ENCODE measurements at places on chromosomes 11 and 22.
A peak's percentile ranks its signal among the peaks of the same experiment; 100 is the strongest.

DNA sequence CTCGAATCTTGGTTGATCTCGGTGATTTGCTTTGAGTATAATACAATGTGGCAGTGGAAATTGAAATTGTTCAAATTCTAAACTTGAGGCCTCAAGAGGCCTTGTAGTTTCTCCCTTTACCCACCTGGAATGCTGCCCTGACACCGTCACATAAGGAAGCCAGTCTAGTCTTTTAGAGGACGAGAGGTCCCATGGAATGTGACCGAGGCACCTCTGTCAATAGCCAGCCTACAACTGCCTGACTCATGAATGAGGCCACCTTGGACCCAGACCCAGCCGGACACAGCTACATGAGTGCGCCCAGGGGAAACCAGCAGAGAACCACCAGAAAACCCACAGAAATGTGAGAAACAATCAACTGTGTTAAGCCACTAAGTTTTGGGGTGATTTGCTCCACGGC, 52.5 kb downstream of the RPL27A start:
- no peak for DNase-seq

GRCh38 chr11:8297781-8298440, 34.2 kb upstream of the LMO1 start:
- no peak for DNase-seq

DNA sequence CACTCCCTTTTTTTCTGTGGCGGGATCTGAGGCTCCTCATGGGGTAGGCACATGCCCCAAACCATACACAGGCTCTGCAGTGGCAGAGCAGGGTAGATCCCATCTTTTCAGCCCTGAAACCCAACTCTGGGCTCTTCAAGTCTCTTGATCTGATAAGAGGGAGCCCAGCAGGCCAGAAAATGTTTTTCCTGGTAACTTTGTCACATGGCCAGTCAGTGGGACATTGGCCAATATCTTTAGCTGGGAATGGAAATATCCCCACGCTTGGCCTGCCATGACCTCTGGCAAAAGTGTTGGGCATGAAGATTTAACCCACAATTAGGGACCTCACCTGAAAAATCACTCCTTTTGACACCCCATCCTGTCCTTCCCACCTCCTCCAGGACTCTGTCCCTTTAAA, 8.1 kb downstream of the INPP5J start:
- DNase-seq: no peak

GRCh38 chr11:2911088-2911784, 18.0 kb downstream of the PHLDA2 start:
- no peak for DNase-seq

- DNase-seq: no peak
Measured at GRCh38 chr11:58628446-58628845, 6.0 kb downstream of the CNTF start.

DNA sequence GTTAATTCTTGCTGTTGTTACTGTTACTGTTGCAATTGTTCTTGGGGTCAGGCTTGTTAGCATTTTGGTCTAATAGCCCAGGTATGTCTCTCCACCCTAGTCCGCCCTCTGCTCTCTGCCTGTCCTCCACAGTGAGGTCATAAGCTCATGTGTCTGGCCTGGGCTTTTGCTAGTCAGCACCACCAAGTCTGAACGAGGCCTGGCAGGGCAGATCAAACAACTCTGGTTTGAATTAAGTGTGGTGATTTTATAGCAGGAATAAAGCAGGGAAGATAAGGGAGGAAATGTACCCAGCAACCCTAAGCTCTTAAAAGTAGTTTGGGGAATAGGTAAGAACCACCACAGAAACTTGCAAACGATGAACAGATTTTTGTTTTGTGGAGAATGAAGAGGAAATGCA, 98.7 kb downstream of the ABTB2 start:
- DNase-seq: no peak

GRCh38 chr11:77062924-77063323, 3.8 kb upstream of the CAPN5 start:
- DNase-seq: no peak

- DNase-seq: no peak
Measured at GRCh38 chr22:37801946-37802309, 5.8 kb upstream of the GCAT start.

DNA sequence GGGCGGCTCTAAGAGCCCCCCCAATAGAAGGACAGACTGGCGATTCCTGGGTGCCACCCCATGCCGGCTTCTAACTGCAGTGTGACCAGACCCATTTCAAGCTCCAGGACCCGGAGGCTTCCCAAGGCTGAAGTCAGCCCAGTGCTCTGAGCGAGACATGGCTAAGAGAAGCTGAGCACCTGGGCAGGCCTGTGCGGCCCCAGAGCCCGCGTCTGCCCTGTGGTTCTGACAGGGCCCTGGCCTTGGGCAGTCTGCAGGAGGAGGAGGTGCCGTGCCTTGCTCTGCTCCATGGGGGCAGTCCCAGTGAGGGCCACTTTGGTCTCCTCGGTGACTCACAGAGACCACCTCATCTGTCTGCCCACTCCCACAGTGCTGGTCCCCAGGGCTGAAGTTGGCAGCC, 1314.2 kb downstream of the BRD1 start:
- DNase-seq: no peak

- no peak for DNase-seq
Measured at GRCh38 chr11:74072286-74072685, 63.4 kb upstream of the UCP3 start.

DNA sequence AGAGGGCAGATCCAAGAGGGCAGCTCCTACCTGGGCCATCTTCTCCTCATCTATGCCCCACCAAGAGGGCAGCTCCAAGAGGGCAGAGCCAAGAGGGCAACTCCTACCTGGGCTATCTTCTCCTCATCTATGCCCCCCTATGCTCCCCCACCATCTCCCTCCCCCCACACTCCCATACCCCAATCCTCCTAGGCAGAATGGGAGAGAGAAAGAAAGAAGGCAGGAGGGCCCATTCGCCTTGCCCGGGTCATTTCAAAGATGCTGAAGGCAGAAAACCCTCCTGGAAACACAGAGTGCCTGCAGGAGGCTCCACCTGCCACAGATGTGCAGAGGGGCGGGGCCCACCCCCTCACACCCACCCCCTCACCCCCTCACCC, 78.5 kb downstream of the BUD13 start:
- DNase-seq: no peak

GRCh38 chr11:4684631-4685285, 12.9 kb downstream of the OR51E2 start:
- DNase-seq: no peak

DNA sequence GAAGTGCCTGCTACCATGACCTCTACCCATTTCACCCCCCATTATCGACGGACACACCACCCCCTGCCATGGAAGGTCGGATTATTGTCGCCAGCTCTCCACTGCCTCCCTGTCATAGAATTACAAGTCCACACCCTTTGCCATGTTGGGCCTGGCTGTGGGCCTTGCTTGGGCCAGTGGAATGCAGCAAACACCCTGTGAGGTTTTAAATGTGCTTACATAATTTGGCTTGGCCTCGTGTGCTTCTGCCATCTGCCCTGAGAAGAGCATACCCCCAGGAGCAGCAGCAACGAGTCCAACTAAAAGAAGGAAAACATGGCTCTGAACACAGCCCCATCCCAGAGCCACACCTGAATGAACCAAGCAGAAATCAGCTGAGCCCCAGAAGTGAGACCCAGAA, 94.1 kb upstream of the PRDM11 start:
- no peak for DNase-seq

DNA sequence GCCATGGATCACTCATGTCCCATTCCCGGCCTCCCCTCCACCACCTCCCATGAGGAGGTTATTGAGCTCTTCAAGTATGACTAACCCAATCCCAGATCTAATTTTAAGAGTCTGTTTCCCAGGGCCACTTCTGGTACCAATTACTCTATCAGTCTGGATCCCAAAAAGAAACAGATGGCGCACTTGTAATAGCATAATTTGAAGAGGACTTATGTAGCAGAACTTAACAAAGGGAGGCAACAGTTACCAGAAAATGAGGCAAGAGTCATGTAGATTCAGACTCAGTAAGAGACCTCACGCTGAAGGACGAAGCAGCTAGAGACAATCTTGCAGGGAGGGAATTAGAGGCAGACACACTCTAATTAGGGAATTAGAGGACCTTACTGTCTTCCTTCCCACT, 46.9 kb downstream of the DDX6 start:
- DNase-seq: no peak

DNA sequence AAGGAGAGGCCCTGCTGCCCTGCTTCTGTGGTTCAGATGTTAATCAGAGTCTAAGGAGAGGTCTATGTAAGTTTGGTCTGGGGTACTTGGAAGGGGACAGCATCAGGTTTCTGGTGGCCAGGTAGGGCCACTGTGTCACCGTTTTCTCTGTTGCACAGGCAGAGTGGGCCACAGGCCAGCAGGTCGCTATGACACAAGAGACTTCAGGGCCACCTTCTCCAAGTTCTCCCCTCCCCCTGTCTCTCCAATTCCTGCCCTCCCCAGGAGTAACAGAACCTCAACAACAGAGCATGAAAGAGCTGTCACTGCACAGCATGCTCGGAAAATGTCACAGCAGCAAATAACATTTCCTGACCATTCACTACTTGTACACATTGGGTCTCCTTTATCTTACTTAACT, 58.6 kb downstream of the MPPED2 start:
- DNase-seq: no peak

DNA sequence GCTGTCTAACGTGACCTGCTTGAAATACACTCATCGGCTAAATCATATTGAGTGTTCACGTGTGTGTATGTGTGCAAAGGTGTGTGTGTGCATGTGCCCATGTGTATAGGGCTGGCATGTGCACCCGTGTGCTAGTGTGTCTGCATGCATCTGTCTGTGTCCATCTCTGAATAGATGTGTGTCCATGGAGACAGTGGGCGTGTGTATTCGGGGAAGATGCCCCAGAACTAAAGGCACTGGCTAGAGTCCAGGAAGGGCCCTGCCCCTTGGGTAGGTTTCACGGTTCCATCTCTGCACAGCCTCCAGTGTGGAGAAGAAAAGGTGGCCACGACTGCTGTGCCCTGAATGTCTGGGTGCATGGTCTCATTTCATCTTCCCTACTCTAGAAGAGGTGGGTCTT, 220.3 kb downstream of the MN1 start:
- DNase-seq: no peak

GRCh38 chr11:13210424-13210823, 67.2 kb upstream of the BMAL1 start:
- peak; percentile 55 for DNase-seq

- no peak for DNase-seq
Measured at GRCh38 chr11:108432783-108433182, 34.5 kb downstream of the C11orf65 start.

DNA sequence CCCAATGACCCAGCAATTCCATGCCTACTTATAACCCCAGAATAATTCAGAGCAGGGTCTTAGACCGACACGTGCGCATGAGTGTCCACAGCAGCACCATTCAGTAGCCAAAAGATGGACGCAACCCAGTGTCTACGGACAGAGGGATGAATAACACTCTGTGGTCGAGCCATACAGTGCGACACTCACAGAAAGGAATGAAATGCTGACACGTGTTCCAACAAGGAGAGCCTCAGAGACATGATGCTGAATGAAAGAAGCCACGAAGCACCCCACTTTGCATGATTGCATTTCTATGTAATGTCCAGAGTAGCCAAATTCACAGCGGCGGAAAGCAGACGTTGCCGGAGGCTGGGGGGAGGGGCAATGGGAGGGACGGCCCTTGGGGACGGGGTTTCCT, 134.4 kb downstream of the CTTN start:
- no peak for DNase-seq

DNA sequence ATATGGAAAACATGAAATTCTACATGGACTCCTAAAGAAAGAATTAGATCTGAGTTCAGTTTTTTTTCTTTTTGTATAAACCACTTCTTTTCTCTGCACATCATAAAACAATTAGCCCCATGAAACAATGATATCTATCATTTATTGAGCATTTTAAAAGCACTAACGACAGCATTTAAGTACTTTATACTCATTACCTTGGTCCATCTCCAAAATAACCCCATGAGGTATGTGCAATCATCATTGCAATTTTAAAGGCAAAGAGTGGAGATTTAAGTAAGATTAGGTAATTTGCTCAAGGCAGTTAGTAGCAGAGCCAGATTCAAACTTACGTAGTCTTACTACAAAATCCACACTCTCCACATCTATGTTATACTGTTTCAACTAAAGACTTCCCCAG, 177.7 kb upstream of the RAG2 start:
- DNase-seq: no peak

DNA sequence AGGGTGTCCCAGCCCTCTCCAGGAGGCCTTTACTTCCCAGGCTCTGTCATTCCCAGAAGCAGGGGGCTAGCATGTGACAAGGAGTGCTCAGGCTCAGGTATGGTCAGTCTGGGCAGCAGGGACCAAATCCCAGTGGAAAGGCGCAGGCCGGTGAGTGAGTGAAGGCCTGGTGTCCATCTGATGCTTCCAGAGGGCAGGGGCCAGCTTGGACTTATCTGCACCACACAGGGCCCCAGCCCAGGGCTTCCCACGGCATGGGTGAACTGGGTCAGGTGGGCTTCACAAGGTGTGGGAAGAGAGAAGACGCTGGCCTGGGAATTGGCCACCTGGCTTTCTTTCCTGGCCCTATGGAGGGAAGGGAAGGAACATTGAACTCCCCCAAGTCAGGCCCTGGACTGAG, 20.4 kb upstream of the APOBEC3A start:
- DNase-seq: no peak

DNA sequence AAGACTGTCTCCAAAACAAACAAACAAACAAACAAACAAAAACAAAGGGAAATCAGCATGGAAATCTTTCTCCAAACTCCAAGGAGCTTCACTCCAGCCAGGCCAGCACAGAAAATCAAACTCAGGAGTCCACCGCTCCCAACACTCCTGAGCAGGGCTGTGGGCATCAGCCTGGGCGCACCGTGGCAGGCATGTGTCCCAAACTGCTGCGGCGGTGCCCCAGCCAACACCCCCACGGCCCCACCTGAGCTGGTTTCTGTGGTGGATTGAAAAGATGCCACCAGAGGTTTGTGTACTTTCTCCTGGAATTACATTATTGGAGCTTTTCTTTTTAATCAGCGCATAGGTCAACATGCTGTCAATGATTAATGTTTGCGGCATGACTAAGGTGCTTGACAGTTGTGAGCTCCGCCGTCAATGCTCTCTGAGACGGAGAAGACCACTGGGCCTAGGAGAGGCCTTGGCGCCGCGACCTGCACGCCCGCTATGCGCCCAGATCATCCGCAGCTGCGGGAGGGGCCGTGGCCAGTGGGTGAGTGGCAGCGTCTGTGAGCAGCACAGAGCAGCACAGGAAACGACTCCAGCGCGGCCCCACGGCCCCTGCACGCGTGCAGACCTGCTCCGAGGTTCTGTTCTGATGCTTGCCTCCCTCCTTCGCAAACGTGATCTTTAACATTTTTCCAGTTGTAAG, 18.1 kb downstream of the DRD4 start:
- no peak for DNase-seq

GRCh38 chr11:131695889-131696429, 325.5 kb downstream of the NTM start:
- no peak for DNase-seq

- DNase-seq: no peak
Measured at GRCh38 chr11:86422371-86422770, 47.7 kb downstream of the CCDC81 start.

DNA sequence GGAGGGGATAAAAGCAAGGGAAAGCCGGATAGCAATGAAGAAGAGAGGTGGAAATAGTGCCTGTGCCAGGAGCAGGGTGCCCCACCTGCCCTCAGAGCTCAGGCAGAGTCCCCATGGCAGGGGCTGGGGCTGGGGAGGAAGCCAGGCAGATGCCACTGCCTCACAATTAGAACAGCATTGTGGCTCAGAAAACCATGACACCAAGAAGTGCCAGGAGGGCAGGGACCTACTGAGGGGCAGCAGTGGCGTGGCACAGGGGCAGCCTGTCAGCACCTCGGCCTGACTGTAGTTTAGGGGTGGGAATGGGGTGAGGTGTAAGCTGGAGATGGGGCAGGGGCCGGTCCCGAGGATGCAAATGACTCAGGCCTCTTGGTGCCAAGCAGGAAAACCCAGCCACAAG, 532.1 kb upstream of the B3GAT1 start:
- no peak for DNase-seq

Measured in stromal cell of bone marrow (primary cell).